Parietal lobe (tissue), 2 donors: ENCODE measurements at places on chromosomes 2 and 18. TPM values are rescaled to one million over a fixed set of nuclear protein-coding genes. Genes with fewer than 3 reads are reported as not detected.

Gene KCNG3
- 0.31 TPM for total RNA-seq

Gene GPR155
- 11.6 TPM for total RNA-seq

Gene PCARE
- not detected for total RNA-seq

Gene SIX3
- 0.31 TPM for total RNA-seq

Gene TCF7L1
- 3.4 TPM for total RNA-seq

Gene THADA
- total RNA-seq = 63.5 TPM
